ENCODE measurements at places on chromosomes 2 and 18.

DNA sequence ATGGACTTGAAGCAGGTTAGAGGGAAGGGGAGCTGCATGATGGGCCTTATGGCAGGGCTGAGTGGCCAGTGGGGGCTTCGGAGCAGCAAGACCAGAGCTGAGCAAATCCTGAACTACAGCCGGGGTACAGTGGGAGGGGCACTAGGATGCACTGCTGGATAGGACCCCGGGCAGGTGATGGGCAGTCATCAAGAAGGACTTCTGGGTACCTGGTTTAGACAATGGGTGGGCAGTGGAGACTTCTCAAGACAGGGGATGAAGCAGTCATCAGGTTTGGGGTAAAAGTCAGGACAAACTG is 507.4 kb upstream of the MYT1L start:
- no peak for DNase-seq

DNA sequence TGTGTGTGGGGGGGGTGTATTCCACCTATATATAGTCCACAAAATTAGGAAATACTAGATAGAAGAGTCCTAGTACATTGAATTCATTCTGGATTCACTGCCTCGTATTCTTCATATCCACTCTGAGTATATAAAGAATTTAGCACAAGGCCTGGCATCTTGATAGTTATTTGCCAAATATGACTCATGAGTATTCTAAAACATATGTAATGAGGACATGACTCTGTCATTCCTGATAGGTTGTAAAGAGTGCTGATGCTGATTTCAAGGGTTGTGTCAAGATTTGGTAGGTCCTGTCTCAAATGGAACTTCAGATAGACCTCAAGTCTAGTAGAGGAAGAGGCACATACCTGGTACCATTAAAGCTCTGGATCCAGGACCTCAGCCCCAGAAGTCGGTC is 173.4 kb upstream of the BOD1L2 start:
- no peak for DNase-seq

- DNase-seq = no peak
Measured at GRCh38 chr18:77047803-77048419, 84.7 kb downstream of the MBP start.

DNA sequence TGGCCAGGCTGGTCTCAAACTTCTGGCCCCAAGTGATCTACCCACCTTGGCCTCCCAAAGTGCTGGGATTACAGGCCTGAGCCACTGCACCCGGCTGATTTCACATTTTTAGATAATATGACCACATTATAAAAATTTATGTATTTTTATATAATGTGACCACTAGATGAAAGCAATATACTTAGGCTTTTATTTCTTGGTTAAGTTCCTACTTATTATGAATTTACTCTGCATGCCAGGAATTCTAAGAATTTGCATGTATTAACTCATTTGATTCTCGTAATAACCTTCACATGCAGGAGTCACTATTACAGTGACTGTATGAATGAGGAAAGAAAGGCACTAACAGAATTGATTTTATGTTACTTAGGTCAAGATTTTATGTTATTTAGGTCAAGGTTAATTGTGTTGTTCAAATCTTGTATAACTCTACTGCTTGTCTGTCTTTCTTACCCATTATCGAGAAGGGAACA is 25.6 kb upstream of the CASP8 start:
- no peak for DNase-seq

DNA sequence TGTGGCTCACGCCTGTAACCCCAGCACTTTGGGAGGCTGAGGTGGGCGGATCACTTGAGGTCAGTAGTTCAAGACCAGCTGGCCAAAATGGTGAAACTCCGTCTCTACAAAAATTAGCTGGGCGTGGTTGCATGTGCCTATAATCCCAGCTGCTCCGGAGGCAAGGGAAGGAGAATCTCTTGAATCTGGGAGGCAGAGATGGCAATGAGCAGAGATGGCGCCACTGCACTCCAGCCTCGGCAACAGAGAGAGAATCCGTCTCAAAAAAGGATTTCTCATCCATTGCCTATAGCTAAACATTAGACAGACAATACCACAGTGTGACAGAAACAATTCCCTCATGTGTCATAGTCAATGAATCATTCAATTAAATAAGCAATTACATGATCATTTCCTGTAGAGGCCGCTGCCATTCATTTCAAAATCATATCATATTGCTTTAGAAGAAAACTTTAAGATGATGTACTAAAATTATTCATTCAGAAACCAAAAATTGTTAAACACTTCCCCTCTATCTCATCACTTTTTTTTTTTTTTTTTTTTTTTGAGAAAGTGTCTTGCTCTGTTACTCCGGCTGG is 69.5 kb upstream of the TGIF1 start:
- DNase-seq = peak; percentile 19

DNA sequence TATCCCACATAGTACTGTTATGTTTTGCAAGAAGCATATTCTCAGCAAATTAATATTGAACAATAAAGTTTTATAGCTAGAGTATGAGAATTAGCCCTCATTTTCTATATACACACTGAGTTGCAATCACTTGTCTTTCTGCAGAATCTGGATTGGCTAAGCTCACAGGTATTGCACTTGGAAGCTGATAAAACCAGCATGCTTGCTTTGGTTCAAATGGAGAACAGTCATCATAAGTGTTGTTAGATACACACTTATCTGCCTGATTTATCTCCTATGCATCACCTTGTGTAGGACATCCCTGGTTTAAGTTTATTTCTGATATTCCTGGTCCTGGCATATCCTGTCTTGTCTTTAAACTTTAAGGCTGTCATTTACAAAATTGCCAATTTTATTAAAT is 38.0 kb upstream of the CYP20A1 start:
- DNase-seq = no peak

DNA sequence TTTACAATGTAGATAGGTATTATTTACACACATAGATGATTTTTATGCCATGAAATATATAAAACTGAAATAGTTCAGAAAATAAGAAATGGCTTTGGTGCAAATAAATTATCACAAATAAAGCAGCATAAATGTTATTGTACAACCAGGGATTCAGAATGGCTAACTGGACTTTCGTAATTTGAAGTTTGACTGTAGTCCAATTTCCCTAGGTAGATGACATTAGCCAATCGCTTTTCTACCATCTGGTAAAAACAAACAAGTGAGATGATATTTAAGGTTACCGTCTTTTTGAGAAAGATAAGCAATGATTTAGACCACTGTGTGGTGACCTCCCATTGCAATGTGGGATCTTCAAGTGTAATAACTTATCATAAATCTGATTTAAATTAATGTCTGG is 400.7 kb downstream of the LRRTM4 start:
- no peak for DNase-seq

DNA sequence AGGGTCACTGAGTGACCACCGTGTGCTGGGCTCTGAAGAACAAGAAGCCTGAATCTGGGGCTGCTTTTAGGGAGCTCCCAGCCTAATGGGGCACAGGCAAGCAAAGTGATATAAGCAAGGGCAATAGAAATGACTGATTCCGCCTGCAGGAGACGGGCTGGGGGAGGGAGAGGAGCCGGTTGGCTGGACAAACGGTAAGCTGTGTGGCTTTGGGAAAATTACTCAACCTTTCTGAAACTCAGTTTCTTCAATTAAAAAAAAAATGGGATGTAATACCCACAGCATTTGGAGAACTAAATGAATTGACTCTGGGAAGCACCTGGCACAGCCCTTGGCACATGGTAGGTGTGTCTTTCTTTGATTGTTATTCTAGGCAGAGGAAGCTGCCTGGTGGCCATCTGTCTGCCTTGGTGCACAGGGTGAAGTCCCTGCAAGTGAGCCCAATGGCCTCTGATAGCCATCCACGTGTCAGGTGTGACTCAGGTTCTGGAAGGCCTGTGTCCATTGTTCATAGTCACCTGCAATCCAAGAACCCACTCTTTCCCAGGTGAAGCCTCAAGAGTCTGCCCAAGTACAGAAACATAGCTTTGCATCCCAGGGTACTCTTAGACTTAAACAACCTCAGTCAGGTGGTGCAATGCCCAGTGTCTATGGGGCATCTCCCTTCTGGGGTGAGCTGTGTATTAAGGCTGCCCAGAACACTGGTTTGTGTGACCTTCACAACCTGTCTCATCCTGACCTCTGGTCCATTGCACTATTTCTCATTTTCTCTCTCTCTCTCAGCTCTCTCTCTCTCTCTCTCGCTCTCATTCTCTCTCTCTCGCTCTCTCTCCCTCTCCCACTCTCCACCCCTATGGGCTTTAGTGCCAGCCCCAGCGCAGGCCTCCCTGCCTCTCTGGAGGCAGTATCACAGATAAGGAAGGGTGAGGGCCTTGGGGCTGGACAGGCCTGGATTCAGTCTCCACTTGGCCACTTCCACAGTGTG is 30.0 kb upstream of the NTSR2 start:
- no peak for DNase-seq

GRCh38 chr2:2245500-2245899 is 85.6 kb downstream of the MYT1L start:
- DNase-seq = no peak

Data from endothelial cell of umbilical vein (primary cell).